ENCODE measurements at places on chromosomes 1 and 21. TPM values are rescaled to one million over a fixed set of nuclear protein-coding genes. Genes with fewer than 3 reads are reported as not detected.

DNA sequence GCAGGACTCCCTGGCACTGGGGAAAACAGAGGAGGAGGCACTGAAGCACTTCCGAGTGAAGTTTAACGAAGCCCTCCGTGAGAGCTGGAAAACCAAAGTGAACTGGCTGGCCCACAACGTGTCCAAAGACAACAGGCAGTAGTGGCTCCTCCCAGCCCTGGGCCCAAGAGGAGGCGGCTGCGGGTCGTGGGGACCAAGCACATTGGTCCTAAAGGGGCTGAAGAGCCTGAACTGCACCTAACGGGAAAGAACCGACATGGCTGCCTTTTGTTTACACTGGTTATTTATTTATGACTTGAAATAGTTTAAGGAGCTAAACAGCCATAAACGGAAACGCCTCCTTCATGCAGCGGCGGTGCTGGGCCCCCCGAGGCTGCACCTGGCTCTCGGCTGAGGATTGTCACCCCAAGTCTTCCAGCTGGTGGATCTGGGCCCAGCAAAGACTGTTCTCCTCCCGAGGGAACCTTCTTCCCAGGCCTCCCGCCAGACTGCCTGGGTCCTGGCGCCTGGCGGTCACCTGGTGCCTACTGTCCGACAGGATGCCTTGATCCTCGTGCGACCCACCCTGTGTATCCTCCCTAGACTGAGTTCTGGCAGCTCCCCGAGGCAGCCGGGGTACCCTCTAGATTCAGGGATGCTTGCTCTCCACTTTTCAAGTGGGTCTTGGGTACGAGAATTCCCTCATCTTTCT, 75.5 kb downstream of the PIK3CD start:
- H3K27me3 ChIP-seq, result no peaks in the 10 kb centered on the region
- no peak for DNase-seq
- peaks cover 22% of the 10 kb centered on the region for H3K36me3 ChIP-seq
- no peak overlapping the region for H3K4me3 ChIP-seq

DNA sequence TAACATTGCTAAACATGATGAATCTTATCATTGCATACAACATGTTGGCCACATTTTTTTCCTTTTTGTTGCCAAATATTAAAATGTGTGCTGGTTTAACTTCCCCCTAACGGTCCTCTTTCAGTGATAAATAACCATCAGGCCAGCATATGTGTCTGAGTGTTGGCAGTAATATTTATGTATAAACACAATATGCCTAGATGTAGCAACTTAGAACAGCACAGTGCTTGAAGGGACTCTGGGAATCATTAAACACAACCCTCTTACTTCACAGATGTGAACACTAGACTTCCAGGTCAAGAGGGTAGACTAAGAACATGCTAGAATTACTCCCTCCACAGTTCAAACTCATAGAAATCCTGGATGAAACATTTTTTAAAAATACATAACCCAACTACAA, 581.8 kb downstream of the PLPP3 start:
- H3K36me3 ChIP-seq, result no peaks in the 10 kb centered on the region
- no peak overlapping the region for H3K27ac ChIP-seq

- DNase-seq, result no peak
- no peak overlapping the region for H3K27ac ChIP-seq
- H3K27me3 ChIP-seq, result no peaks in the 10 kb centered on the region
- H3K4me1 ChIP-seq, result no peaks in the 10 kb centered on the region
- no peak overlapping the region for H3K4me3 ChIP-seq
- H3K36me3 ChIP-seq, result no peaks in the 10 kb centered on the region
Observed at GRCh38 chr1:66556161-66556611, 22.2 kb downstream of the SGIP1 start.

GRCh38 chr1:53687901-53688300, 51.1 kb downstream of the GLIS1 start:
- H3K36me3 ChIP-seq, result no peaks in the 10 kb centered on the region
- no peak for DNase-seq
- peaks cover 55% of the 10 kb centered on the region for H3K27me3 ChIP-seq
- H3K4me3 ChIP-seq, result no peak overlapping the region
- no peaks in the 10 kb centered on the region for H3K4me1 ChIP-seq

KCNH1 gene
- 1.7 TPM for total RNA-seq

MFAP2 gene
- 24.1 TPM for total RNA-seq

C1orf115 gene
- 1.8 TPM for total RNA-seq

NEK2 gene
- 63.3 TPM for total RNA-seq
